ENCODE measurements at places on chromosomes 2 and 18.

DNA sequence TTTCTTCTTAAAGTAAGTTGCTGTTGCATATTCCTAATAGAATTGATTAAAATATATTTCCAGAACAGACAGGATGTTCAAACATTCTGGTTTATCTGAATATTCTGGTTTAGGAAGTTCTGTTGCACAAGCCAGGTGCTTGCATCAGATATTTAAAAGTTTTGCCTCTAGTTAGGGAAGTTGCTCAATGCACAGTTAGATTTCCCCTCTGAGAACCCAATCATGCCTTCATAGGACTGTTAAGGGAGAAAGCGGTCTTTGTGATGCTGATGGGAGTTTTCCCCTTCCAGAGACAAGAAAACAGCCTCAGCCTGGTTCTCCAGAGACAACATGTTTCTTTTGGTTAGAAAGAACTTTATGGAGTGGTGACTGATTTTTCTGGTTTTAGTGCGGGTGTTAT lies 65.6 kb upstream of the REV1 start:
- DNase-seq, result no peak

DNA sequence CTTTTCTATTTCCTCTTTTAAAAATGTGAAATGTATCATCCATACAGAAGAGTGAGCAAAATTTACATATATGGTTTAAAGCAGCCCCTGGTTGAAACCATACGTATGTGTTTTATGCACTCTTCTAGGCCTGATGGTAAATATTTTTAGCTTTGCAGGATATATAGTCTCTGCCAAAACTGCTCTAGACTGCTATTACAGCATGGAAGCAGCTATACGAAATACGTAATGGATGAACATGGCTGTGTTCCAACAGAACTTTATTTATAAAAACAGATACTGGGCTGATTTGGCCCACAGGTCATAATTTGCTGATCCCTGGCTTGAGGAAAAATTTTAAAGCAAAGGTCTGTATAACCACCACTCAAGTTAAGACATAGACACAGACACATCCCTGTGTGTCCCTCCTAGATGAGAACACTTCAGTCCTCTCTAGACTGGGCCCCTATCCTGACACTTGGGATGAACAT lies 42.5 kb upstream of the ATP8B1 start:
- no peak for DNase-seq

DNA sequence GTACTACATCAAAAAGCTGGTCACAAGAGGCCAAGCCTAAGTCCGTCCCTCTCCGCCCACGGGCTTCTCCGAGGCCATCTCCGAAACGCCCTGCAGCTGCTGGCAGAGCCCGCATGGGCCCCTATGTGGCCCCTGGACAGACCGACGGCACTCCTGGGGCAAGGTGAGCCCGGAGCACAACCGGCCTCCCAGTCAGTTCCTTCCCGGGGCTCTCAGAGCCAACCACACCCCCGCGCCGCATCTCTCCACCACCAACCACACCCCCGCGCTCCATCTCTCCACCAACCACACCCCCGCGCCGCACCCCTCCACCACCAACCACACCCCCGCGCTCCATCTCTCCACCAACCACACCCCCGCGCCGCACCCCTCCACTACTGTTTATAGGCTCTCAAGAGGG lies 93.5 kb downstream of the ZNF516 start:
- no peak for DNase-seq

DNA sequence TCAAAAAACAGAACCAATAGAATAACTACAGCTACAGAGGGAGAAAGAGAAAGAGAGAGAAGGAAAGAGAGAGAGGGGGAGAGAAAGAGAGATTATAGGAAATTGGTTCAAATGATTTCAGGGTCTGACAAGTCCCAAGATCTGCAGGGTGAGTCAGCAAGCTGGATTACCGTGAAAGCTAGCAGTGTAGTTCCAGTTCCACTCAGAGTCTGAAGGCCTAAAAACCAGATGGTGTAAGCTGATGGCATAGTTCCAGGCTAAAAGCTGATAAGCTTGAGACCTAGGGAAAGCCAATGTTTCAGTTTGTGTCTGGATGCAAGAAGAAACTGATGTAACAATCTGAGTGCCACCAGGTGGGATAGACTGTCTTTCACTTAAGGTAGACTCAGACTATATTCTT lies 397.7 kb downstream of the TRIB2 start:
- DNase-seq, result no peak

DNA sequence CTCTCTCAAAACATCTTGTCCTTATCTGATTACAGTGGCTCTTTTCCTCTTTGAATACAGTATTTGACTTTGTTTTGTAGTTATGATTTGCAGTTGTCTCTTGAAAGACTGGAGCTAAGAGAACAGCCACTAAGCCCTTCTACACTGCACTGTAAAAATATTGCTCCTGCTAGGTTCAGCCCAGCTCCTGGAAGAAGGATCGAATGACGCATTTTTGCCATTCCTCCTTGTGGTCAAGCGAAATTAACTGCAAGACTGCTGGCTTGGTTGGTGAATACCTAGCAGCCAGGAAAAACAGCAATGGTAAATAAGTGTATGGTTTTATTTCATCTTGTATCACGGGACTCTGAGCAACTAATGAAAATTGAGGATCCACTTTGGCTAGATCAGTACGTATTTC lies 407.8 kb upstream of the CDH2 start:
- no peak for DNase-seq

GRCh38 chr18:45835057-45835636 lies 9.7 kb downstream of the SIGLEC15 start:
- no peak for DNase-seq

DNA sequence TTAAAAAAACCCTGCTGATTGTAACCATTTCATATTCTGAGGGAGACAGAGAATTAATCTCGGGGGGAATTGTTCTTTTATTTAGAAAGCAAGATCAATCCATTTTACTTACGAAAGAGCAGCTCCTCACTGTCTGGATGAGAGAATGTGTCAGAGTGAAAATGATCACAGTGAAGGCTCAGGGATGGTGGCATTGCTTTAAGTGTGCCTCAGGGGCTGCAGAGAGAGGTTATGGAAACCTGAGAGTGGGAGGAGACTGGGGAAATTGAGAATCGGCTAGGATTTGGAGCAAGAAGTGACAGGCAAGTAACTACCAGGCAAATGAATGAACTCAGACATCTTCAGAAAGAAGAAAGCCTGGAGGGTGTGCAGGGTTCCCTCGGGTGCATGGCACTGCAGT lies 34.2 kb downstream of the MRPL35 start:
- no peak for DNase-seq

GRCh38 chr2:198756166-198756565 lies 701.6 kb downstream of the SATB2 start:
- no peak for DNase-seq

DNA sequence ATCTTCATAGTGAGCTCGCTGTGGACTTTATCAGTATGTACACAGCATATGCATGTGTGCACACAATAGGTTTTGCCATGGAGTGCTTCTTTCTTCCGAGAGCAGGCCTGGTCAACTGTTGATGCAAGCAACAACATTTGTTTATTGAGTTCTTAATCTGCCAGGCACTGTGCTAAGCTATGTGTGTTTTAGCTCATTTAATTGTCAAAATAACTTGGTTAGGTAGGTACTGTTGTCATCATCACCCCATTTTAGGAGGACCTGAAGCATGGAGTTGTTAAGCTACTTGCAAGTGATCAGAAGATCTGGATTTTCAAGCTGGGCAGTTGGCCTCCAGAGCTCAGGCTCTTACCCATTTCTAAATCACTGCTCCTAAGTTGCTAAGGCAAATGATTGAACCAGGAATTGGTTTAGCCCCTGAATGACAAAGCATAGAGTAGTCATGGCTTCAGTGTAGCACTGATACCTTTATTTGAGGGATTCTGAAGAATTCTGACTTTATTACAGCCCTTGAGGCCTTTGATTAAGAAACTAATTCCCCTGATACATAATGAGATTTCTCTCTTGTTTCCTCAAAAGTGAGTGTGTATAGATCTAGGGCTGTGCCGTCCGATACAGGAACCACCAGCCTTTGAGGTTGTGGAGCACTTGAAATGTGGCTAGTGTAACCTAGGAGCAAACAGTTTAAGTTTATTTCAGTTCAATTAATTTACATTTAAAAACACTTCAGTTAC lies 132.9 kb downstream of the FMNL2 start:
- DNase-seq, result no peak

DNA sequence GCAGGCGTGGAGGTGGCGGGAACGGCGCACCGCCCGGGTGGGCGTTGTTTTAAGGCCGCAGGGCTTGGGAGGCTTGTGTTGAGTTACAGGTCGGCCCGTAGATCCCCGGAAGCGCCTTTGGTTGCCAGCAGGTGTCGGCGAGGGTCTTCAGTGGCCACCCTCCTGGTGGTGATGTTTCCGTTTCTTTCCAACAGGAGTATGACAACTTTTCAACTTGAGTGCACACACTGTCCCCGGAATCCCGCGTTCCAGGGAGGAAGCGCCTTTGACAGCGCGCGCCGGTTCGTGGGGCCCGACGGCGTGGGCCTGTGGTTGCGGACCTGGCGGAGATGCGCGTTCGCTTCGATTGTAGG lies 1.0 kb upstream of the HDAC4 start:
- DNase-seq, result no peak

DNA sequence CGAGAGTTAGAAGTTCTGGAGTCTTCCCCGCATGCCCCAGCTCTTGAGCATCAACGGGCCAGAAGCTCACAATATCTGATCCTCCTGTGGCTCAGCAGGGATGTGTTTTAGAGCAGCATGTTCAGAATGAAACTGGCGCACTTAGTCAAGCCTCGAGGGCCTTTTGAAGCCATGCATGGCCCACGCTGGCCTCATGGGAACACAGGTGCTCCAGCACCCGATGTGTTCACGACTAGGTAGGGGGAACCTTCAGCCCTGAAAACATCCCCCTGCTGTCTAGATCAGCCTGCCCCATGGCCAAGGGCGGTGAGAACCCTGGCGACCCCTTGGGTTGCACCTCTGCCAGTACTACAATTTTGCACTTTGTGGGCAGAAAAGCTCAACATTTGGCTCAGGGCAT lies 32.8 kb downstream of the MSH6 start:
- DNase-seq, result no peak

DNA sequence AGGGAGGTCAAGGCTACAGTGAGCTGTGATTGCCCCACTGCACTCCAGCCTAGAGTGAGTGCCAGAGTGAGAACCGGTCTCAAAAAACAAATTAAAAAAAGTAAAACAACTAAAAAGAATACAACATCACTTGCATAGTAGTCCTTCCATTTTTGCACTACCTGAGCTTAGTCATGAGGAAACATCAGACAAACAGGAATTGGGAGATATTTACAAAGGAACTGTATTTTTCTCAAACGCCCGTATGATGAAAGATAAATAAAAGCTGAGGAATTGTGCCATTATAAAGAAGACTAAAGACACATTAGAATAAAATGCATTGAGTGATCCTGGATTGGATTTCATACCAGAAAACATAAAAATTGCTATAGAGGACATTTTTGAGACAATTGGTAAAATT lies 50.0 kb upstream of the ATP8B1 start:
- no peak for DNase-seq

DNA sequence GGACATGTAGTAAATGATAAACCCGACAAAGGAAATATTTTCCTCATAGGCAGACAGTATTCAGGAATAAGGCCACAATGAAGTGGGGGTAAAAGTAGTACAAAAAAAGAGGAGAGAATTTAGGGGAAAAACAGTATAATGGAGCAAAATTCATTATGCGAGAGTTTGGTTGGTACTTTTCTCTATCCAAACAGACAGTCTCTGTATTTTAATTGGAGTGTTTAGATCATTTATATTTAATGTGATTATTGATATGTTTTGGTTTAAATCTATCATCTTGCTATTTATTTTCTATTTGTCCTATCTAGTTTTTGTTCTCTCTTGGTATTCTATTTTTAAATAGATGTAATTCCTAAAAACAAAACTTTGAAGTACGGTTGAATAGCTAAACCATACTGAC lies 170.3 kb upstream of the SP5 start:
- DNase-seq, result no peak

- no peak for DNase-seq
These were observed 499.8 kb upstream of the GCFC2 start for GRCh38 chr2:76210551-76210950.

DNA sequence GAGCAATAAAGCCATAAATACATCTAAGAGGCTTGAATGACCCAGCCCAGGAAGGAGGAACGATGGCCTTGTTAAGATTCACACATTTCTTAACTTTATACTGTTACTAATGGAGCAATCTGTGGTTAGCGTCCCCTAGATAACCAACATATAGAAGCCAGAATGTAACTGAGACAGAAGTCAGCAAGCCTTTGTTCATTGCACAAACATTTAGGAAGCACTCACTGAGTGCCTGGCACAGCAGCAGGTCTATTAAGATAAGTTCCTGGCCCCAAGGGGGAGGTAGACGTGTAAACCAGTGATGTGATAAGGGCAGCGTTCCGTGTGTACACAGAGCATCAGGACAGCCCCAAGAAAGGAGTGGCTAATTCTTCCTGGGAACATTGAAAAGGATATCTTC lies 63.6 kb upstream of the ATL2 start:
- DNase-seq, result no peak

DNA sequence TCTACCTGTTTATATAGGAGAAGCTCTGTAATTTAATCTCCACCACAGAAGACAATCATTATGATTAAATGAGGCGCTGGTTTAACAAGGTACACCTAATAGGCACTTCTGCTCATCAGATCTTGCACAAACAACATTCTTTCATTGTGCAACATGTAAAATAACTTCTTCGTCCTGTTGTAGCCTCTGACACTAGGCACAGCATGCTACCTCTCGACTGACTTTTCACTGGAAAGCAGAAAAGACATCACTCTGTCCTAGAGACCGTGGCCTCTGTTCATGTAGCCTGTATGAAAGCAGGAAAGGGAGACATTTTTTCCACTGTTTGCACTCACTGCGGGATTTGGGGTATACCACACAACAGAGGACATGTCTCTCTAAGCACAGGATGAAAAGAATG lies 316.5 kb downstream of the IRS1 start:
- no peak for DNase-seq

DNA sequence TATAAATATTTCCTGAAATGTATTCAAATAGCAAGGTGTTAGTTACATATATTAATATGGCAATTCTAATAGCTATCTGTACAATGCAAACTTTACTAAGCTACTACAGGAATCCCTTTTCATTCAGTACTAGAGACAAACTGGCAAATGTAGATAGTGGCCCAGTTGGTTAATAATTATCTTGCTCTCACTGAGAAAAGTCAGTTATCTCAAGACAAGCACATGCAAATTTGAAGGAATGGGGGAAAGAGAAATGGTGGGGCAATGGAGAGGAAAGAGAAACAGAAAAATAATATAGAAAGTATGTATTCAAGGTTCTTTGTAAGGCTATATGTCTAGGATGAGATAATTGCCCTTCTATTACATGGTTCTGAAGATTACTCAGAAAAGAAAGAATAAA lies 280.0 kb downstream of the FIGN start:
- DNase-seq, result no peak

Data from stimulated activated effector memory CD8-positive, alpha-beta T cell treated with anti-CD3 and anti-CD28 coated beads, Interleukin-12 subunit alpha, Interleukin-12 subunit beta, amount 100 ng/mL, for 72 hours (primary cell).